Gastroesophageal sphincter (tissue), 4 donors: ENCODE measurements at places on chromosomes 12 and 14. TPM values are rescaled to one million over a fixed set of nuclear protein-coding genes. Genes with fewer than 3 reads are reported as not detected.

GCH1 gene
- 4.7 TPM for total RNA-seq

GRCh38 chr12:26017484-26018211, 59.2 kb downstream of the RASSF8 start:
- no peak for ATAC-seq

DNA sequence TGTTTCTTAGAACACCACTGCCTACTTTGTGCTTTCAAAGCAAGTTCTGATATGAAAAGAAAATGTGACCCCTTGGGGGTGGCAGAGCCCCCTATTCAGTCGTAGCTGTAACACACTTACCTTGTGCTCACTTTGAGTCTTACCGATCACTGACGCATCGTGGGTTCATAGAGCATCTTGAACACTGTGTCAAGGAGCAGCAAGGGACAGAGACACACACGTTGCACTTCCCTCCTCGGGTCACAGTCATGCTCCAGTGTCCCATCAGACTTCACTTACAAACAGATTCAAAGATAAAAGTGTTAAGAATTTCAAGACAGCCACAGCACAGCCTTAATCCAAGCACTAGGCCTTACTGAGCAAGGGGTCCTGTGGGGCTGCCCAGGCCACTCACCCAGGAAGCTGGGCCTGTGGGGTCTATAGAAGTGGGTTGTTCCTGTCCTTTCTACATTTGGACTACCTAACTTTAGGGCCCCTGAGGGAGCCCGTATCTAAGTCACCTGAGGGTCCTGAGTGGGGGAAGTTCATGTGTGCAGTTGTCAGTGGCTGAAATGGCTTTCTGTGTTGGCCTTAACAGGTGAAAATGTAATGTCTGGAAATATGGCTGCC, 75.4 kb upstream of the BDKRB2 start:
- ATAC-seq, result no peak

DNA sequence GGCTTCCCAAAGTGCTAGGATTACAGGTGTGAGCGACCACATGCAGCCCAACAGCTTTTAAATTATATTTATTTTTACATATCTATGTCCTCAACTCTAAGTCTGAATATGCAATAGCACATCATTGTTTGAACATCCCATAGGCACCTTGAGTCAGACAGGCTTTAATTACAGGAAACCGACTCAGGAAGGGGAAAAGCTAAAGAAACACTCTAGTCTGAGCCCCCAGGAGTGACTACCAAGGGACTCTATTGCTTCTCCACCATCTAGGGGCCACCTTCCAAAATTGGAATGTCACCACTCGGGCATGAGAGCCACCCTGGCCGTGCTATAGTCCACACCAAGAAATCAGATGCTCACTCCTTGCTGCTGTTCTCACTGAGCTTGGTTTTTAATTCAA, 14.0 kb upstream of the MFAP5 start:
- ATAC-seq, result no peak

VRK1 gene
- total RNA-seq, result 17.3 TPM
